ENCODE measurements at places on chromosomes 13 and 19. TPM values are rescaled to one million over a fixed set of nuclear protein-coding genes. Genes with fewer than 3 reads are reported as not detected.

GARIN5A gene
- total RNA-seq, result 2.4 TPM

MISP gene
- total RNA-seq, result 79.4 TPM

NCR1 gene
- total RNA-seq, result not detected

FCER2 gene
- total RNA-seq, result not detected

INSR gene
- total RNA-seq, result 2.4 TPM

ZNF793 gene
- 0.02 TPM for total RNA-seq

LRRC63 gene
- 0.08 TPM for total RNA-seq

CRX gene
- not detected for total RNA-seq

UGGT2 gene
- total RNA-seq, result 8.9 TPM

AP1M2 gene
- 29.1 TPM for total RNA-seq

GRK1 gene
- total RNA-seq, result not detected

FKRP gene
- 17.2 TPM for total RNA-seq

FFAR1 gene
- total RNA-seq, result 0.07 TPM

IRGC gene
- total RNA-seq, result not detected

JAK3 gene
- total RNA-seq, result 0.14 TPM

IGSF23 gene
- total RNA-seq, result 0.15 TPM

PALM3 gene
- 2.1 TPM for total RNA-seq

SHD gene
- total RNA-seq, result not detected

CEACAM7 gene
- 0.03 TPM for total RNA-seq

PNMA8A gene
- total RNA-seq, result 11.6 TPM

CD37 gene
- not detected for total RNA-seq

ANKRD24 gene
- total RNA-seq, result 0.18 TPM

FKBP8 gene
- total RNA-seq, result 131 TPM

ATP4A gene
- not detected for total RNA-seq

ZNF100 gene
- total RNA-seq, result not detected

UBE2S gene
- 244 TPM for total RNA-seq

ZNF738 gene
- total RNA-seq, result 0.76 TPM

SLC1A5 gene
- total RNA-seq, result 207 TPM

BABAM1 gene
- total RNA-seq, result 64.9 TPM

STOML3 gene
- not detected for total RNA-seq

SSC5D gene
- total RNA-seq, result 0.58 TPM

CCDC61 gene
- total RNA-seq, result 4.9 TPM

RNF225 gene
- total RNA-seq, result 0.08 TPM

MRPL34 gene
- total RNA-seq, result 81.8 TPM

IGFL3 gene
- total RNA-seq, result not detected

ZNF264 gene
- total RNA-seq, result 7.6 TPM

ZNF493 gene
- total RNA-seq, result not detected

KIRREL2 gene
- total RNA-seq, result 0.50 TPM

SYNE4 gene
- 0.22 TPM for total RNA-seq

LMTK3 gene
- 4.4 TPM for total RNA-seq

ZFP28 gene
- total RNA-seq, result 3.6 TPM
